ENCODE measurements at places on chromosomes 3 and 15.

DNA sequence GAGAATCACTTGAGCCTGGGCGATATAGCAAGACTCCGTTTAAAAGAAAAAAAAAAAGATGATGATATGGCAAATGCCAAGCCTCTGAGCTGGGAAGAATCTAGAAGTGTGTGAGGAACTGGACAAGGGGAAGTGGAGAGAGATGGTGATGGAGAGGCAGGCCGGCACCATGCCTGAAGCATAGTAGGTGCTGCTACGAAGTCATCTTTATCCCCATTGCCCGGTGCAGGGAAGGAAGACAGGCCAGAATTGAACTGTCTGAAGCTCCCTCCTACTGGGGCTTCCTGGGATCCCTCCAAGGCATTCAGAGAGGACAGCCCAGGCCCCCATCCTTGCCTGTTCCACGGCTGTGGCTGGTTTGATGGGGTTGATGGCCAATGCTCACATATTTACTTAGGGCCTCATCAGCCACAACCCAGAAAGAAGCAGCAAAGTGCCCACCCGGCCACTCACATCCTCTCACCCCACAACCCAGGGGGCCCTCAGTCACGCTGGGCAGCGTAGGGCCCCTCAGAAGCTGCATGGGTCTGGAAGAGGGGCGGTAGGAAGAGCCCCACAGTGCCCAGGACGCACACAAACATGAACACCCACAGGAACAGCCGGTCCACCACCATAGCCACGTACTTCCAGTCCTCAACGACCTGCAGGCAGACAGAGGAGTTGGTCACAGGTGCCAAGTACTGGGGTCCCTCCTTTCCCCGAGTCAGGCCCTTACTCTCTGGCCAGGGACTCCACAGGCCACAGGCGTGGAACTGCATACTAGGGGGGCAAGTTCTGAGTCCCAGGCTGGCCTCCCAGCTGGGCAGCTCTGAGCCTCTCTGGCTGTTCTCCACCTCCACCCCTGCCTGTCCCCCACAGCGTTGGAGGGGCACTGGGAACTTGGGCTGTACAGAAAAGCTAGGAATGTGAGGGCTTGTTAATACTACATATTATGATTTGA is 4.1 kb upstream of the CHRNA3 start:
- no peak for DNase-seq

DNA sequence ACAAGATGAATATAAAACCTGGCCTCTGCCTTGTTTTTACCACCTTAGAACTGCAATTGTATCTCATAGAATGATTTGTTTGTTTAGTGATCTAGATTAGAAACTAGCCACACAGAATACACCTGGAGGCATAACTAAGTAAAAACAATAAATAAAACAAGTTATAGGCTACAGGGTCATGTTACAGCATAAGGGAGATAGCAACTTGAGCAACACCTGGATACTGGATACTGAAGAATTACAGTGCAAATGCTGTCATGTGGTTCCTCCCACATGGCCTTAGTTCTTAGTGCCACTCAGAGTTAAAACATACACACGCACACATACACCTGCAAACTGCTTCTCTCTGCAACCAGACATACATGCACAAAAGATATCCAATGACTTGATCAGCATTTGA is 563.4 kb upstream of the DPPA4 start:
- DNase-seq: no peak

- no peak for DNase-seq
These were observed 41.6 kb downstream of the C3orf20 start for GRCh38 chr3:14716591-14716990.

DNA sequence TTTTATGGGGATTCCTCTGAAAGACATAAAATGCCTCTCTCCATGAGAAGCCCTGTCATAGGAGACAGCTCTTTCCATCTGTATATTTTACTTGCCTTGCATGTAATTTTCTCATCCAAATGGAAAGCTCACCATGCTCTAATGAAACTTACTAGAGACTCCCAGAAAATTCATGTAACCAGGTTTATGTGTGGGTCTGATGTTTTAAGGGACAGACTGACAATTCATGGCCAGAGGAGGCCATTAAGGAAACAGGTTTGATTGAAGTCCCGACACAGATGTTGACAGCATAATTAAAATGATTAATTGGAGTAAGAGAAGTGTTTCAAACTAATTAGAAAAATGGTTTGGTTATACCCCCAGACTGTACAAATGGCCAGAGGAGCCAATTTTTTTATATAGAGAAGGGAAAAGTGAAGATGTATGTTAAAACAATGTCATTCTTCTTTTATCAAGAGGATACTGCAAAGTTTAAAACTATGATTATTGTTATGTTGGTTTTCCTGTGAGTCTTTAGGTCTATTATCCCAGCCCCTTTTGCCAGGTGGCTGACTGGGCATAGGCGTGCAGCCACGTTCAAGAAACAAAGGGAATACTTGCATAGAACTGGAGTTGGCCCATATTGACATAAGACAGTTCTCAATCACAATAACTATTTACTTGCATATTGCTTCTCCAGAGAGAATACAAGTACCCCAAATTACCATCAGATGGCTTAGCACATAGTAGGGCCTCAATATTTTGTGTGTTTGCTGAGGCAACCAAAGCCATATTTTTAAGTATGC is 64.8 kb downstream of the RBMS3 start:
- no peak for DNase-seq

DNA sequence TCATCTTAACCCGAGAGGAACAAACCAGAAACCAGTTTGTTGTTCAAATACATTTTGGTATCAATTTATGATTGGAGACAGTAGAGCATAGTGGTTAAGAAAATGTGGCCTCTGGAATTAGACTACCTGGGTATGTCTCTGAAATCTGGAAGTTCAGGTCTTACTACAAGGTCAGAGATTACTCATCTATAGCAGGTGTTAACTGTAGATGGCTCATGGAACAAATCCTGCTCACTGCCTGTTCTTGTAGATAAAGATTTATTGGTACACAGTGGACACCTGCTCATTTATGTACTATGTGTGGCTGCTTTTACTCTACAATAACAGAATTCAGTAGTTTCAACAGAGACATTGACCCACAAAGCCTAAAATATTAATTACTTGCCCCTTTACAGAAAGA is 413.3 kb downstream of the CNTN6 start:
- no peak for DNase-seq

- DNase-seq: no peak
These were observed 5.8 kb upstream of the SAMMSON start for GRCh38 chr3:69993757-69994156.
